CD4-positive, alpha-beta memory T cell (primary cell): ENCODE measurements at places on chromosomes 6 and 20.

DNA sequence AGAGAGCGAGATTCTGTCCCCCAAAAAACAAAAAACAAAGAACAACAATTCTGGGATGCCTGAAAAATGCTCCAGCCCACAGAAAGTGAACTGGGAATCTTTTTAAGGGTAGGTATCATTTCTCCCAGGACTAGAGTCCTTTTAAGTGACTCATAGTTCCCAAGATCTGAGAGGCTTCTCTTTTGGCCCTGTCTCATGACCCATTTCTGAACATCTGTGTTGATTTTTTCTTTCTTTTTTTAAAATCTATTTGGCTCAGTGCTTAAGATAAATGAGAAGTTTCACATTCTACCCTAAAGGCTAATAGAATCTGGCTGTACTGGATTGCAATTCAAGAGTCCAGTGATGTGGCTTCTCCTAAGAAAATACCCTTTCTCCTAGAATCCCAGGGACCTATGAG, 217.6 kb upstream of the FOXQ1 start:
- no peak for DNase-seq

DNA sequence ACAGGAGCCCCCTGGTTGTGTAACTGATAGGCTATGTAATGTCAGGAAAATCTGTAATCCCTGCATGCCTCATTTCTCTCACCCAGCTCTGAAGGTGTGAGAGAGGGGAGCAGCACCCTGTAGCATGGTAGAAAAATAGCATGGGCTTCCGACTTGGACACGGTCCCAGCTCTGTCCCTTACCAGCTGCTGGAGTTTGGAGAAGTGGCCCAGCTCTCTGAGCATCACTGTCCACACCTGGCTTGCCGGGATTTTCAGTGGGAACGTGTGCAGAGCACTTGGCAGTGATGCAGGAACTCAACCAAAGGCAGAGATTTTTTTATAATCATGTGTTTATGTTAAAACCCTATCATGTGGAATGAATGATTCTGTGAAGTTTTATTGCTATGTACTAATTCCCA, 34.6 kb downstream of the STK35 start:
- no peak for DNase-seq

DNA sequence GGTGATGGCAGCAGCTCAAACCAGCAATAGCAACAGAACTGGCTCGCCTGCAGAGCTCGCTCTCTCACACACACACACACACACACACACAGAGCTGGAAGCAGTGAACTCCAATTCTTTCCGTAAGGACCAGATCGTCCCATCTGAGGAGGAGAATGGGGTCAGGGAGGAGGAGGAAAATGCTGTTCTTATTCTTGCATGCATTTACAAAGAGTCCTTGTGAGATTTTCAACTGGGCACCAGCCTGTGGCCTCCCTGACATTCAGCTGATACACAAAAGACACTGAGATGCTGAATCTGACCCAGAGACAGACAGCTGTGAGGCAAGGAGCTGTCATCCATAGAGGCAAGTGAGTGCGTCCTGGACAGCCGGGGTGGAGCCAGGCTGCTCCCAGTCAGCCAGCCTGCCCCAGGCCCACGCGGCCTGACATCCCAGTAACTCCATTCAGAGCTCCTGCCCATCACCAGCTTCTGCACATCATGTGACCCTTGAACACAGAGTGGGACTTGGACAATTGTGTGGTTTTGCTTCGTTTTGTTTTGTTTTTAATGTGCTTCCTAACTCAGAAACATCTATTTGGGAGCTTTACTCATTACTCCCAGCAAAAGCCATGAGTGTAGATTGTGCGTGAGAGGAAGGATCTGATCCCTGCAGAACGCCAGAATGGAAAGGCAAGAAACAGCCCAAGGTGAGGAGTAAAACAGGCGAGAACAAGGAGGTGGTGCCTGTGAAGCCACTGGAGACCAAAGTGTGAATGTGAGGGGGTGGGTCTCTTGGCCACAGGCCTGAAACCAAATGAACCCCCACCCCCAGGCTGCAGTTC, 2.1 kb downstream of the SERPINB9 start:
- no peak for DNase-seq

GRCh38 chr6:131792091-131792496, 15.7 kb upstream of the ENPP1 start:
- DNase-seq = no peak

DNA sequence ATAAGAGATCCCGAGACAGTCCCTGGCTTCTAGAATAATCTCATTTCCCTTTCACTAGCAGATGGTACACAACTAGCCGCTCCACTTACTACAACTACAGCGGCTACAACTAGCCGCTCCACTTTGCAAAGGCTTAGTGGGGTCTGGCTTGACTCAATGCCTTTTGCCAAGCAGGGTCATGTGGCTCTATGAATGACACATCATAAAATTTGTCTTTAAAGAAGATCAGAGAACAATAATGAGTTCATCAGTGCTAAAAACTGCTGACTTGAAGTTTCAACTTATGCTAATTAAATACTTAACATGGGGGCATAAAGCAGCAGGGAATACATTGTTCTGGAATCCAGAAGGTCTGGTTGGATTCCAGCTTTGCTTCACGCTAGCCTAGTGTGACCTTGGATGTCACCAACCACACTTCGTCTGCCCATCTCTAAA, 2.0 kb upstream of the MICAL1 start:
- DNase-seq = no peak

GRCh38 chr6:108644252-108644651, 83.5 kb downstream of the FOXO3 start:
- no peak for DNase-seq

- no peak for DNase-seq
Measured at GRCh38 chr6:5054245-5054873, 30.8 kb upstream of the PPP1R3G start.
